Stimulated activated CD4-positive, alpha-beta T cell treated with anti-CD3 and anti-CD28 coated beads, Interleukin-1b, Interleukin-23, amount 100 ng/mL, for 1 hour (primary cell): ENCODE measurements at places on chromosomes 11 and 22.

GRCh38 chr22:22446517-22446916 is 62.0 kb downstream of the ZNF280B start:
- DNase-seq: no peak

GRCh38 chr11:6677018-6677417 is 6.1 kb downstream of the MRPL17 start:
- DNase-seq: no peak

- DNase-seq: no peak
Observed at GRCh38 chr22:30615543-30615954, 8.6 kb downstream of the TCN2 start.

- no peak for DNase-seq
Observed at GRCh38 chr22:25745341-25746011, 3.5 kb downstream of the MYO18B start.

- DNase-seq: no peak
Observed at GRCh38 chr22:25361899-25362214, 142.4 kb downstream of the CRYBB2 start.
